ENCODE measurements at places on chromosomes 5 and 9.

- DNase-seq = no peak
Measured at GRCh38 chr5:154609251-154609650, 131.2 kb upstream of the HAND1 start.

GRCh38 chr9:24011009-24011717 is 185.1 kb upstream of the ELAVL2 start:
- DNase-seq = no peak

- DNase-seq = no peak
Measured at GRCh38 chr9:68844631-68845612, 139.9 kb downstream of the PIP5K1B start.

DNA sequence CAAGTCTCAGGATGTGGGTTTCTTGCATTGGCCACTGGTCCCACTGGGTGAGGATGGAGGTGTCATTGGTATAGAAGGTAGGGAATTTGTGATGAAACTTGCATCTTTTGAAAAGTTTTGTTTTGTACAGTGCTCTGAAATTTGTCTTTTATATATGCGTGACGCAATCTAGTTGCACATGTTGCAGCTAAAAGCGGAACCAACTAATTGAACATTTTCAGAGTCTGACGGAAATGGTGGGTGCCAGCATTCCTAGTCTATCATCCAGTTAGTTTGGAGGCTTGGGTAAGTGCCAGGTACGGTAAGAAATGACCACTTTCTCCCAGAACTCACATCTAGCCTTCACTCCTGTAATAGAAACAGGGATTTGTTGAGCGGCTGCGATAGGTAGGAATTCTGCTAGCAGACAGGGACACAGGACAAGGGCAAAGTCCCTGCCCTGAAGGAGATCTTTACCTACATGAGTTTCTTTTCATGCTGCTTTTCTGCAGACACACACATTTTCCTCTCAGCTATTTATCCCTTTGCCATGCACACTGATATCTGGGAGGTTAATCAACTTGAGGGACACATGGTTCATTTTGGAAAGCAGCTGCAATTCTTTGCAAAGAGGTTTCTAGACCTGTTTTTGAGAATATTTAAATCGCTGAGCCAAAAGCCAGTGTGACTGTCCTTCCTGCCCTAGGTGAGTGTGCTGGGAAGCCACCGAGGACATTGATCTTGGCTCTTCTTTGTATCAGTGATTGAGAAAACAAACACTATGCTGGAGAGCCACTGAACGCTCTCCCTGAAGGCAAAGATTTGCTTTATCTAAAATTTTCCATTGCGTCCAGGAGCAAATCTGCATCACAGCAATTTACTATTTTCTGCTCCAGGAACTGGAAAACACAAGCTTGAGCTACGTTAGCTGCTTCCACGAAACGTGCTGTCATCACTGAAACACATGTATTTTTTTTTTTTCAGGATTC is 89.7 kb downstream of the DAP start:
- DNase-seq = no peak

DNA sequence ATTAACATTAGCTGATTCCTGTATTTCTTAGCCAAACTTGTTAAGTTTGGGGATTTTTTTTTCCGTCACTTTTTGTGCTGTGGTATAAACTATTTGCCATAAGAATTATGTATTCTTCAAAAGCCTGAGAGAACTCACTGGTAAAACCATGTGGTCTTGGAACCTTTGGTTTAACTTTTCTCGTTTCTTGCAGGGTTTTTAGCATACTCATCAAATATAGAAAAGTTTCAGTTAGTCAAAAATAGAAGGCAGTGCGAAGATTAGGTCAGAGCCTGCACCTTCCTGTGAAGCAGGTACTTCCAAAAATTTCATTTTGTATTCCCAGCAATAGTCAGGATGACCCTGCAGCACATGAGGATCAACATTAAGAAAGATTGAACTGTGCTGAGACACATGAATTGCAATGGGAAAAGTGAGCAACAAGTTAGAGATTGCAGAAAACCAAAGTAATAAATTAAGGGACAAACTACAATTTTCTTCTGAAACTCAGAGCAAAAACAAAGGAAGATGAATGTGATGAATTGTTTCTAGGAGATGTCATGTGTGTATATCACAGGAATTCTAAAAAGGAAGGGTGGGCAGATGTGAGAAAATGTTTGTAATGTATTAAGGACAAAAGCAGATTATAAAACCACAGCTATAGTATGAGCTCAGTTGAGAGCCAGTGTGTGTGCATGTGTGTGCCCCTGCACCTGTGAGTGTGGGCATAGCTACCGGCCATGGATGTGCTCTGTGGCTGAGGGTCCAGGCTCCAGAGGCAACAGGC is 102.2 kb downstream of the ANGPTL2 start:
- DNase-seq = no peak

DNA sequence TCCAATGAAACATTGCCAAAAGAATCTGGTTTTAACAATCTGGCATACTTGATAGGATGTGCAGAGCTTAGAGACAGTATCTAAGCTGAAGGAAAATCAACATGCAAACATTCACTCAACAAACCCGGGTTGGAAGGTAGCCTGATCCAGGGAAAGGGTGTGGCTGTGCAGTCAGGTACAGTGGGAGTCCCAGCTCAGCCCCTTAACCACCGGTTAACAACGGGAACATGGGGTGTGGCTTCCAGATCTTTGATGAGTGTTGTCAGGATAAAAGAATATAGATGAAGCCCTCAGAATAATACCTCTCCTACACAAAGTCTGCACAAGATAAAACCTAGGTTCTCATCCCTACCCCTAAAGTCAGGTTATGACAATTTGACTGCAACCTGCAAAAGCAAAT is 127.3 kb downstream of the CDK5RAP2 start:
- DNase-seq = no peak

All from keratinocyte (primary cell).